Head of caudate nucleus (tissue), 42 donors: ENCODE measurements at places on chromosomes 12 and 14.
A peak's percentile ranks its signal among the peaks of the same experiment; 100 is the strongest.

DNA sequence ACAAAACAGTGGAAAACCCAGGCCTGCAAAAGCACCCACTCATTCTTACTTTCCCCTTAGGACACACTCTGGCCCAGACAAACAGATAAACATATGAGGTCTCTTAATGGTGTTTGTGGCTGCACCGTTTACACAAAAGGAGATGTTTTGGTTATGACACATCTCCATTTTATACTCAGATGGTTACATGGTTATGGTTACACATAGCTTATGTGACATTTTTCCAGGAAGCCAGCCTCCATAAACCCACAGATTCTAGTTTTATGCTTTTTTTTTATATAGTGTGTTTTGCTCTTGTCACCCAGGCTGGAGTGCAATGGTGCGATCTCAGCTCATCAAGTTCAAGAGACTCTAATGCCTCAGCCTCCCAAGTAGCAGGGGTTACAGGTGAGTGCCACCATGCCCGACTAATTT lies 3.5 kb upstream of the KLRD1 start:
- no peak for DNase-seq

GRCh38 chr14:104099096-104100041 lies 13.9 kb downstream of the ASPG start:
- DNase-seq = no peak

GRCh38 chr14:81193924-81194633 lies 26.7 kb downstream of the GTF2A1 start:
- DNase-seq = no peak

DNA sequence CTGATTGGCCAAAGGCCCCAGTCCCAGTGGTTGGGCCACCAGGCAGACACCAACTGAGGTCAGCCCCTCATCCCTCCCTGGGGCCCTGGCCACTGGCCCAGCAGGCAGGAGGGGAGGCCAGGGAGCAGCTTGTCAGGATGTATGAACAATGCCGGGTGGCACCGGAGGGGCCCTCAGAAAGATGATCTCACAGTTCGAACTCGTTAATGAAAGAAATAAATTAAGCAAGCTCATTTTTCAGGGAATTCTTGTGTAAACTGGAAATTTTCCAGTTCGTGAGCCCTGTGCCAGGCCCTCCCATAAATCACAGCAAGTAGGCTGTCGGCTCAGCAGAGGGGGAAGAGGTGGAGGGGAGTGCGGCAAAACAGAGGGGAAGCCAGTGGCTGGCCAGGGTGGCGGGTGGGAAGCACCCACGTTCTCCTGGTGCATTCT lies 177.0 kb upstream of the VASH1 start:
- DNase-seq = no peak

DNA sequence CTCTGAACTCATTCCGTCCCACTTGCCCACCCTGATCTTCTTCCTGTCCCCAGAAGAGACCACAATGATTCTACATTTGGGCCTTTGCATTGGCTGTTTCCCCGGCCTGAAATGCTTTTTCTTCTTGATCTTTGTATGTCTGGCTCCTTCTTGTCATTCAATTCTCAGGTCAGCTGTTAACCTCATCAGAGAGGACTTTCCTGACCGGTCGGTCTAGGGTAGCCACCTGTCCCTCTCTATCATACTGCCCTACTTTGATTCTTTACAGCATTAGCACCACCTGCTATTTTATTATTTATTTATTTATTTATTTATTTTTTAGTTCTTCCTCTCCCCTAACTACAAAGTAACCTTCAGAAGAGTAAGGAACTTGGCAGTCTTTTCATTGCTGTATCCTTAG lies 84.3 kb downstream of the DYRK2 start:
- DNase-seq = no peak

- no peak for DNase-seq
Measured at GRCh38 chr14:90194706-90195105, 61.6 kb upstream of the PSMC1 start.

- DNase-seq = no peak
Measured at GRCh38 chr12:8493084-8493483, 20.2 kb upstream of the CLEC4D start.

- DNase-seq = peak; percentile 43
Measured at GRCh38 chr12:6548966-6549683, 6.7 kb downstream of the IFFO1 start.

- no peak for DNase-seq
Measured at GRCh38 chr14:47040550-47040949, 389.0 kb upstream of the RPL10L start.

- no peak for DNase-seq
Measured at GRCh38 chr12:70415987-70416386, 49.9 kb downstream of the KCNMB4 start.

DNA sequence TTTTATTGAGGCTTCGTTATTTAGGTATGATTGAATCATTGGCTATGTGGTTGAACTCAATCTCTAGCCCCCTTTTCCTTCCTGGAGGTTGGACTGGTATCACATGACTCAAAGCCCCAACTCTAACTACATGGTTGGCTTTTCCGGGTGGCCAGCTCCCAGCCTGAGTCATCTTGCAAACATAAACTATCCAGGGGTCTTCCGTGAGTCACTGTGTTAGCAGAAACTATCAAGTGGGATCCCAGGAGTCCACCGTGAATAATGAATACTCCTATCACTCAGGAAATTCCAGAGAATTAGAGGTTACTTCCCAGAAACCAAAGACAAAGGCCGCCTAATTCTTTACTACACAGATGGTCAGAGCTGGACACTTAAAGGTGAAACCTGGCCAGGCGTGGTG lies 19.7 kb upstream of the PLEKHD1 start:
- no peak for DNase-seq

DNA sequence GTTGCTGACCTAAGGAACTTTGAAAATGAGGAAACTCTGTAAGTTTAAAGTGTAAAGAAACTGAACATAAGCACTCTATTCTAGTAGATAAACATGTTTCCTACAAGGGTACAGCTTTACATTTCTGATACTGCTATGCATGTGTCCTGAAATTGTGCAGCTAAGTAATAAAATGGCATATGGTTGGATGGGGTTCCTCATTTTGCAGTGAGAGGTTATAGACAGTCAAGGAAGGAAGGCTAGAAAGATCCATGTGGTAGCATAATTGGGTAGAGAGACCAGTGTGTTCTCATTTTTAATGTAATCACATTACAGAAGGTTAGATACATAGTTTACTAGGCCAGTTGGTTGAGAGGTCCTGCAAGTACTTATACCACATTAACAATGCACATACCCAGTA lies 477.0 kb downstream of the TMEM121 start:
- DNase-seq = no peak

DNA sequence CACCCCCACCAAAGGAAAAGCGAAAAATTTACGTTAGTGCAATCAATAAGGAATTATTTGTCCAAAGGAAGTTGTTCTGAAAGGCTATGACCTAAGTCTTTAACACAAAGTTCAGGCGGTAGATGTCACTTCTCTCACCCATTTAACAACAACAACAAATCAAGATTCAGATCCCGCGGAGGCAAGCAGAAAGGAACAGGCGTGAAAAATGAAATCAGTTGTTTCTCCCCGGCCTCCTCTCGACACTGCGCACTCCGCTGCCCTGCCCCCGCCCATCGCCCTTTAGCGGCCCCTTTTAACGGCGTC lies 1.4 kb downstream of the DENND5B start:
- DNase-seq = peak; percentile 81

DNA sequence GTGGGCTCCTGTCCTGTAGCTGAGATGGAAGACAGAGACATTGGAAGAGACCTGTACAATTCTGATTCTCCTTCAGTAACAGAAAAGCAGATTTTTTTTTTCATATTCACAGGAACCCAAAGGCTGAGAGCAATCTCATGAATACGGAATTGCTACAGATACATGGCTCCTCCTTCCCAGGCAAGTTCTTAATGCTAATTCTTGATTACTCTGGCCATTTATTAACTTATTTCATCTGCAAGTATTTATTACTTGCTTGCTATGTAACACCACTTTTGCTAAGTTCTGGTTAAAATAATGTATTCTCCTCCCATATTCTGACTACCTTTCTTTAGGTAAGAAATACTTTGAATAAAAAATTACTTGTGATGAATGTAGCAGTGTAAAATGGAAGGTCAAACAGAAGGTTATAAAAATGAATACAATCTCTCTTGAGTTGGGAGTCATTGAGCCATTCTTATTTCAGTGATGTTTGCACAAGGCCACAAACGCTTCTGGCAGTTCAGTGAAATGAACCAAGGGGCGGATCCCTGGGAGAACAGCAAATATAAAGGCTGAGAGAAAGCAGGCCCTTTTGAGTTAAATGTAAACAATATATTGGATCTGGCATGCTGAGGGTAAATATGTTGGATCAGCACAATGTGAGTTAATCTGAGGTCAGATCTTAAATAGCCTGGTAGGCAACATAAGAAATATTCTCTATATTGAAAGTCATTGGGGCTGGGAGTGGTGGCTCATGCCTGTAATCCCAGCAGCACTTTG lies 37.6 kb downstream of the MUCL1 start:
- no peak for DNase-seq

GRCh38 chr12:95551913-95552516 lies 739 bp upstream of the USP44 start:
- DNase-seq = no peak

- no peak for DNase-seq
Measured at GRCh38 chr12:110966081-110966760, 45.8 kb upstream of the MYL2 start.

GRCh38 chr12:59036973-59037762 lies 116.9 kb upstream of the LRIG3 start:
- no peak for DNase-seq

DNA sequence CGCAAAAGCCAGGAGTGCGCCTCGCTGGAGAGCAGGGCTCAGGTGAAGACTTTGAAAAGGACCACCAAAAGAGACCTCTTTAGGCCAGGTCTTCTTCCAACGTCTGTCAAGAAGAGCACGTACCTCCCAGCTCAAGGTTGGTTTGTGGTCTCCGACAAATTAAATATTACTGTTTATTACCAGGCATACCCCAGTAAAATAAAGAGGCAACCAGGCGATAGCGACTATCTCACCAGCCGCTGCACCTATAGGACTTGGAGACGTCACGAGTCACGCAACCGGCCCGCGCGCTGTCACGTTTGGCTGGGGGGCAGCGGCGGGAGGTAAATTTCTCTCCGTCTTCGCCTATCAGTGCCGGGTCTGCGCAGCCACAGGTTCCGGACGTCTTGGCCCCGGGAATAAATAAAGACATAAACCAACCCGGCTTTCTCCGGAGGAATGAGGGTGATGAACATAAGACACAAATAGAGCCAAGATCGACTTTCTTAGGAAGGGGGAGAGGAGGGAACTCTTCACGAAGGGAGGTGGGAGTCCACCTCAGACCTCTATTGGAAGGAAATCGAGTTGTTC lies 2.0 kb upstream of the TBX5 start:
- DNase-seq = no peak

DNA sequence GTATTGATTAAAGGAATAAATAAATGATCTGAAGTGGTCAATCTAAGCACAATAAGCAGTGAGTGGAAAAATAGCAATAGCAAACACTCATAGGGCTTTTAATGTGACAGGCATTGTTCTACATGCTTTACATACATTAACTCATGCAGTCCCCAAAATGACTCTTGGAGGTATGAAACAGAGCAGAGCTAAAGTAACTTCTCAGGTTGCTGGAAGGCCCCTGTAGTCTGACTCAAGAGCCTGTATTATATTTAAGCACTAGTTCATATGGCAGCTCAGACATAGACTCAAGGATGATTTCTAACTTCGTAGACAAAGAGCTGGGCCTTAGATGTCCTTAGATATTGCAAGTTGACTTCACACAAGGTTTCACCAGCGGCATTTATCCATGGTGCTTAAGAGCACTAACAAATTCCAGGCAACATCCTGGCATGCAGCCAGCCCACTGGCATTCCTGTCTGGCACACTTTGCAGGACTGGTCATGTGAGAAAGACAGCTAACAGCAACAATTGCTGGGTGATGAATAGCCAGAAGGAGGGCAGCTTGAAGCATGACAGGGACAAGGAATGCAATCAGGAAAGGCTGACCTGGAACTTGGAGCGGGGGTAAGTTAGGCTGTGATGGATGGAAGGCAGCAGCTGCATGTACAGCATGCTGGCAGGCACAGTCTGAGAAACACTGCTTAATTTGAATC lies 22.9 kb upstream of the KTN1 start:
- peak; percentile 33 for DNase-seq

- DNase-seq = no peak
Measured at GRCh38 chr14:37328673-37329072, 130.9 kb downstream of the MIPOL1 start.

DNA sequence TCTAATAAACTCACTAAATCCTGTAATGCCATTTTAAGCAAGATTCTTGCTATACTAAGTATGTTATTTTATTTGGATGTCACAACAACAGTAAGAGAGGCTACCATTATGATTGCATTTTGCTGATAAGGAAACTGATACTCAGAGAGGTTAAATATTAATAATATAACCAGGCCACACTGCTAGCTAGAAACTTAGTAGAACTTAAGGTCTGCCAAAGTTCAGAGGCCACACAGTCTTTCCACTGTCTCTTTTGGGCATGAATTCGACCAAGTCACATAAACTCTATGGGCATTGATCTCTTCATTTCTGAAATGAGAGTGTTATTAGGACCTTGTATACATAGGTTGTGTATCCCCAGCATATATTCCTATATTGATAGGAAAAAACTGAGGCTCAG lies 147.9 kb downstream of the SYNE2 start:
- DNase-seq = no peak
